ENCODE measurements at places on chromosomes 11 and 22.
A peak's percentile ranks its signal among the peaks of the same experiment; 100 is the strongest.

DNA sequence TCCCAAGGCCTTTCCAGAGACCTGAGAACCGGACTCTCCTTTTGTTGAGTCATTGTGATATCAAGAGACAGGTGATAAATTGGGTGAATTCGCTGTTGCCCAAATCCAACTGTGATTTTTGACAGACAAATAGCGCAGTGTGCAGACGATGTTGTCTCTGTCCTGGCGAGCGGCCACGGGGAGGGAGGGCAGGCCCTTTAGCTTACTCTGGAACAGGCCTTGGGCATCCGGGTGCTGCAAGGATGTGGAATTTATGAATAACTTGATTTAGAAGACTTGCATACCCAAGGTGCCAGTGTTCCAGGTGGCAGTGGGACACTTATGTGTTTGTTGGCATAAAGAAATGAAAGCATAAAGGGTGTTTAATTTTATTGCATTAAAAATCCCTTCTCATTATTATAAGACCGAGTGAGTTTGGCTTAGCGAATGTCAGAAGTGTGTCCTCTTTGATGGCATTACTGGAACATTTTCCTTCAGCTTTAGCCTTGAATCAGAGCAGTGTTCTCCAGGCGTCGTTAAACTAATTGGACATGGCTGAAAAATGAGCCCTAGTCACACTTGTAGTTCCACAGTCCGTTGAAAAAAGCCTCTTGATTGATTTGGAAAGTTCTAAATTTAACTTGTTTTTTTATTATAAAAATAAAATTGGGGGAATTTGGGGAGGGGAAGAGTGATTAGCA lies 9.4 kb downstream of the LDLRAD3 start:
- no peak for DNase-seq

DNA sequence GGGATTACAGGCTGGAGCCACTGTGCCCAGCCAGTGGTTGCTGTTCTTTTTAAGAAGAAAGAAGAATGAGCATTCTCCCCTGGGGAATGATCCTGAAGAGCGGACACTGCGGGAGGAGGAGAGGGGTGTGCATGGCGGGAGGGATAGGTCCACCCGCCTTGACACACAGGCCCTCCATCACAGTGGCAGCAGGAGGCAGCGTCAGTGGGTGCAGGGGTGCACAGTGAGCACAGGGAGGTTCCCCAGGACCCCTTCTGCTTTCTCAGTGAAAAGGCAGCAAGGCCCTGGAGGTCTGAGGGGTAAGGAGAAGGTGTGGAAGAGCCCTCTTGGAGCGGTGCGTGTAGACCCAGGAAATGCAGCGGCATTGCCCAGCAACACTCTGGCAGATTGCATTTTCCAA lies 28.9 kb upstream of the CBX7 start:
- DNase-seq = no peak

DNA sequence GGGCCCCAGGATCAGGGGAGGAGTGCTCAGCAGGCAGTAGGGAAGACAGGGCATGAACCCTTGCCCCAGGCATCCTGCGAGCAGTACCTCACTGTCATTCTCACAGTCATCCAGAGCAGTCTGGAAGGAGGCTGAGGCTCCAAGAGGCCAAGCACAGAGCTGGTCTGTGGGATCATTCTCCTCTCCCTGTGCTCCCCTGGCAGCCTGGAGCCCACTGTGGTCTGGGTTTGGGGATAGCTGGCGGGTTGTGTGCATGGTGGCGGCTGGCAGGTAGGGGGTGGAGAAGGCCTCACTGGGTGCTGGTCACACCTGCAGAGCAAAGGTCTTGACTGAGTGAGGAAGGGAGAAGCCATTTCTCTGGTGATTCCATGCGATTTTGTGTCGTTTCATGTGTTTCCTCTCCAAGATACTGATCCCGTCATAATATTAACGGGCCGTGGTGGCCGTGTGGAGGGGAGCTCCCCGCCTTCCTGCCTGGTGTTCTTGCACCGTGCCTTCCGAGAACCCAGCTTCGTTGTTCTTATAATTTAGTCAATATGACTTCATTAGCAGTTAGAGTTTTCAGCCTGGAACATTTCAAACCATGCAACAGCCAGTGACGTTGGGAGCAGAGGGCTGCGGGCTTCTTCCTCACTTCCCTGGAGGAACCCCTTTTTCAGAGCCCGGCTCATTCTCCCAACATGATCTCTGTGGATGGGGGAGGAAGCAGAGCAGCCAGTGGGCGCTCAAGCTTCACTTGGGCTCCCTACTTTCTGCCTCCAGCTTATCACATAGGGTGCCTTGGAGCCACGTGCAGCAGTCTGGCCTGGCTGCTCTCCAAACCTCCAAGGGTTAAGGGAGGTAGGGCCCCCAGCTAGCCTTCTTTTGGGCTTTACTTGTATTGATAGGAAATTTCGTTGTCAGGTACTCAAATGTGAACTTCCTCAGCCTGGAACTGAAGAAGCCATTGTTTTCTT lies 20.8 kb upstream of the ADORA2A start:
- DNase-seq = no peak

GRCh38 chr11:19577976-19578619 lies 134.5 kb upstream of the NAV2 start:
- peak; percentile 92 for DNase-seq

- no peak for DNase-seq
Observed at GRCh38 chr11:2164861-2165555, 4.0 kb upstream of the INS start.

- no peak for DNase-seq
Observed at GRCh38 chr11:2930704-2931419, 1.6 kb upstream of the PHLDA2 start.

DNA sequence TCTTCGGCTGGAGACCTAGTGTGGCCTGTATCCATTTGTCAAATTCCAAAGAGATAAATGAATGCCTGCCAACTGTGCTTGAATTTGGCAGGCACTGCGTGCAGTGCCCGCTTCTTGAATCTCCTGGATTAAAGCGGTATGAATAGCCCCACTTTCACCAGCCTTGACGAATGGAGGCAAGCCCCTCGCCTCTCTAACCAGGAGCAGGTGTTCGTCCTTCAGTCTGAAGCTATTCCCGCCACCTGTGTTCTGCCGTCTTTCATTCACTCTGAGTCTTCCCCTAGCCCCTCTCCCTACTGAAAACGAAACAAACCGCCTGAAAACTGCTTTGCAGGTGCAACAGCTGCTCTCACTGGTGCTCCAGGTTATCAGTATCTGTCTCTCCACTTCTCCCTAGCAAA lies 11.2 kb downstream of the NLRP14 start:
- no peak for DNase-seq

DNA sequence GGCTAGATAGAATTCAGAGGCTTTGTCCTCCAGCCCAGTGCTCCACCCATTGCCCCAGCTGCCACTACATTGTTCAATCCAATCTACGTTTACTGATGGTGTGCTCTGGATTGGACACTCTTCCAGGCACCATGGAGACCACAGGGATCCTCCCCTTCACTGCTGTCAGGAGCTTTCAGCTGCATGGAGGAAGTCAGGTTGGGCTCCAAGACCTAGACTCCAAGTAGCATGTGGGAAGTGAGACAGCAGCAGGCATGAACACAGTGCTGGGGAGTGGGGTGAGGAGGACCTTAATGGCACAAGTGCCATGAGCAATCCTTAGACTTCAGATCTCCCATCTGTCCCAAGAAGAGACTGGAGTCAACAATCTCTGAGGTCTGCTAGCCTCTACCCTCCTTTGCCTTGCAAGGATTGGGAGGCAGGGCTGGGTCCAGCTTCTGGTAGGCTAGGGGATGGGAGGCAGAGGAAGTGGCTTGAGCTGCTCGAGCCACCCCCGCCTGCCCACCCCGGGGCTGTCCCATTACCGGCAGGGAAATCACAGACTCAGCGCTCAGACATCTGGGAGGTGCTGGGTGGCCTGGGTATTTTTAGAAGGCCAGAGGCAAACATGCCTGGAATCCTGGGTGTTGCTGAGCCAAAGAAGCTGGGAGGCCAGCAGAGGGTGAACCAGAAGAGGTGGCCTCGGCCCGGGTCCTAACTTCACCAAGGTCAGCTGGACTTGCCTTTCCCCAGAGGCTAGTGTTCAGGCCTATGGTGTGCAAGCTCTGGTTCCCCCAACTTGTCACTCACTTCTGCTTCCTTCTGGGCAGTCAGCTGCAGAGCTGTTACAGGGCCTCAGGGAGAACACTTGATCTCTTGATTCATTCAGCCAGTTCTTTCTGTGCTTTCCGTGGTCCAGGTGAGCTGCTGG lies 15.2 kb upstream of the FCHSD2 start:
- DNase-seq = peak; percentile 62

GRCh38 chr22:27790376-27791158 lies 11.0 kb downstream of the MN1 start:
- peak; percentile 45 for DNase-seq

DNA sequence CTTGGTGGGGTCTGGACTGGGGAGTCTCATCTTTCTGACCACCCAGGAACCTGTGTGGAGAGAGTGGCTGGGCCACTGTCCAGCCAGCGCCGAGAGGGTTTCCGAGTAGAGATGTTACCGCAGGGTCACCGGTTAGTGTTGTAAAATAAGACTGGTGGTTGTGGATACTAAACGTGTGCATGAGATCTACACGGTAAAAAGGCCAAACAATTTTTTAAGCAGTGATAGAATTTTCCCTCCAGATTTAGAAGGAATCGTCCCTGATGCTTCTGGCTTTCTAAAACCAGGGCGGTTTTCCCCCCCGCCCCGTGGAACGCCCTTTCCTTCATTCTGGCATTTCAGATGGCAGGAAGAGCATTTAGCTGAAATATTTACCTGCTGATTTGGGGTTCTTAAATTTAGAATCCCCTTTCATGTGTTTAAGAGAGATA lies 72.6 kb upstream of the PPARA start:
- no peak for DNase-seq

DNA sequence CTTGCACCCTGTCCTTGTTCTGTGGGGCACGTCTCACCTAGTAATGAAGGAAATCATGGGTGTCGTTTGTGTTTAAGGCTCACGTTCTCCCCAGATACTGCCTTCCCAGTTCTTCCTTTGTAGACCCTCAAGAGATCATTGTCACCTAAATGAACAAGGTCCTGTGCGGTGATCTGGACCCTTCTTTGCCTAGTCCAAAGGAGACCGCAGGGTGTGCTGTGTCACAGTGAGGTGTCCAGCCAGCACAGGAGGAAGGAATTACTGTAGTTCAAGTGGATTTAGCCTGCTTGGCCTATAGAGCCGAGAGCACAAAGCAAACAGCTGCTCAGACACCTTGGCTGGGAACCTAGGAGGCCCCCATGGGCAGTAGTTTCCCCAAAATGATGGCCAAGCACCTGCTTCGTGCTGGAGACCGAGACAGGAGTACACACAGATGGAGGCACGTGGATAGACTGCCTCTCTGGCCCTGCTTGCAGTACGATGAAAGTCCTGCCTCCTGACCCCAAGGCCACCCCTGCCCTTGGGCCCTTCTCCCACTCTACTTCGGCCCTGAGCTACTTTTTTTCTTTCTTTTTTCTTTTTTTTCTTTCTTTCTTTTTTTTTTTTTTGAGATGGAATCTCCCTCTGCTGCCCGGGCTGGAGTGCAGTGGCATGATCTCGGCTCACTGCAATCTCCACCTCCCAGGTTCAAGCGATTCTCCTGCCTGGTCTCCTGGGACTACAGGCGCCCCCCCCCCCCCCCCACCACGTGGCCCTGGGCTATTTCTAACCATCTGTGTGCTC lies 19.4 kb upstream of the PPFIA1 start:
- DNase-seq = no peak

- no peak for DNase-seq
Observed at GRCh38 chr11:69985331-69985640, 92.8 kb upstream of the ANO1 start.

Data from fibroblast of skin of abdomen (primary cell).